ENCODE measurements at places on chromosomes 5 and 9.

DNA sequence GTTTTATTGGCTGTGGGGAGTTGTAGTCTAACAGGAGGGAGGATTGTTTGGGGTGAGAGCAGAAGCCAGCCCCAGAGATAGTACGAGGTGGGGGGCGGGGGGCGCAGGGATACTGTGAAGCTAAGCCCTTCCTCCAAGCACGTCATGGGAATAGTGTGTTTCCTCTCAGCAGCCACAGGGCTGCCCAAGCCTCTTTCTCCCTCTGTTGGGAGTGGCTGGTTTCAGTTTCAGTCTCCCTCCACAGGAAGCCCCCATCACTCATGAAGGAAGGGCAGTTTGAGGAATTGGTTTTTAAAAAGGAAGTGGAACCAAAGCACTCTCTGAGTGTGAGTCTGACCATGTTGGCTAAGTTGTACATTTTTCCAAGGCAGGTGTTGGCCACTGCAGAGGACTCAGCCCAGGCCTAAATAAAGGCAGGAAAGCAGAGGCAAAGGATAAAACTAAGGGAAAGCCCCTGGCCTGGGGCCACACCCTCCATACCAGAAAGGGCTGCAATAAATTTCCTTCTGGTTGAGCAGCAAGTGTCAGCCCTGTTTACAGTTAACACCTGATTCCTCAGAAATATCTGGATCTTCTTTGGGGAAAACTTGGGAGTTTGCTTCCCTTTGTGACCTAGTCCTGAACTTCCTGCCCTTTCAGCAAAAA, 3.2 kb downstream of the RAB24 start:
- no peak for DNase-seq

DNA sequence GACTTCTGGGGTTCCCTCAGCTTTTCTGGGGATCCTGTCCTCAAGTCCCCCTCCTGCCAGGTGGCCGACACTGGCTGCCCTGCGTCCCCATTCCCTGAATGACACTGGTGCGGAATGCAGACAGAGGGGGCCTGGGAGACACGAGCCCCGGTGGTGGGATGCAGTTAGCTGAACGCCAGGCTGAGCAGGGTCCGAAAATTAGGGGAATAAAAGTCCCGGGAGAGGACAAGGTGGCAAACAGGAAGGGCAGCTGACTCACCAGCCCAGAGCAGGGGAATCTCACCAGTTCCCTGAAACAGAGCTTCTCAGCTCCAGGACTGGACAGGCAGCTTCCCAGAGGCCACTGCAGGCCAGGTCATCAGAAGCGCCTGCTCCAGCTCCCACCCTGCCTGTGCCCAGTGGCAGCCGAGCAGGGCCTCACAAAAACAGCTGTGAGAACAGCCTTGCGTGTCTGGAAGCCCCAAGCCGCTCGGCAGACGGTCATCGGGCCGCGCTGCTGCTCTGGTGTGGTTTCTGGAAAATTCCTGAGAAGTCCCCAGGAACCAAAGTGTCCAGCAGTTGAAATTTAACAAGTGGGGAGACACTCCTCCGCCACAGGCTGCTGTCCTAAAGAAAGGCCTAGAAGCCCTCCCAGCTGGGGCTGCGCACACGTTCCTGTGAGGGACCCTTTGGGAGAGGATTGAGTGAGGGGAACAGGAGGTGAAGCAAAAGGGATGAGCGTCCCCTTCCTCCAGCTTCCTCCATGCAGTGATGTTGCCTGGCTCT, 47.6 kb upstream of the EXOC3 start:
- no peak for DNase-seq

- DNase-seq, result no peak
Observed at GRCh38 chr5:171986772-171987171, 19.7 kb downstream of the FBXW11 start.

DNA sequence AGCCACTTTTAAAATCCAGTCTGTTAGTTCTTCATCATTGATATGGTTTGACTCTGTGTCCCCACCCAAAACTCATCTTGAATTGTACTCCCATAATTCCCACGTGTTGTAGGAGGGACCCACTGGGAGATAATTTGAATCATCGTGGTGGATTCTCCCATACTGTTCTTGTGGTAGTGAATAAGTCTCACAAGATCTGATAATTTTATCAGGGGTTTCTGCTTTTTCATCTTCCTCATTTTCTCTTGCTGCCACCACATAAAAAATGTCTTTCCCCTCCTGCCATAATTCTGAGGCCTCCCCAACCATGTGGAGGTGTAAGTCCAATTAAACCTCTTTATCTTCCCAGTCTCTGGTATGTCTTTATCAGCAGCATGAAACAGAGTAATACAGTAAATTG, 26.9 kb upstream of the SH3TC2 start:
- DNase-seq, result no peak
